ENCODE measurements at places on chromosomes 7 and 10. TPM values are rescaled to one million over a fixed set of nuclear protein-coding genes. Genes with fewer than 3 reads are reported as not detected.

Gene GOLGA7B
- total RNA-seq, result 0.08 TPM

Gene UCN3
- not detected for total RNA-seq

GRCh38 chr10:89171996-89172395 lies 35.1 kb downstream of the CH25H start:
- no peak for ATAC-seq

- no peak for ATAC-seq
These were observed 246.7 kb downstream of the GFRA1 start for GRCh38 chr10:116026315-116026714.

All from gastroesophageal sphincter (tissue), 4 donors.